ENCODE measurements at places on chromosomes 2 and 18.
A peak's percentile ranks its signal among the peaks of the same experiment; 100 is the strongest.

DNA sequence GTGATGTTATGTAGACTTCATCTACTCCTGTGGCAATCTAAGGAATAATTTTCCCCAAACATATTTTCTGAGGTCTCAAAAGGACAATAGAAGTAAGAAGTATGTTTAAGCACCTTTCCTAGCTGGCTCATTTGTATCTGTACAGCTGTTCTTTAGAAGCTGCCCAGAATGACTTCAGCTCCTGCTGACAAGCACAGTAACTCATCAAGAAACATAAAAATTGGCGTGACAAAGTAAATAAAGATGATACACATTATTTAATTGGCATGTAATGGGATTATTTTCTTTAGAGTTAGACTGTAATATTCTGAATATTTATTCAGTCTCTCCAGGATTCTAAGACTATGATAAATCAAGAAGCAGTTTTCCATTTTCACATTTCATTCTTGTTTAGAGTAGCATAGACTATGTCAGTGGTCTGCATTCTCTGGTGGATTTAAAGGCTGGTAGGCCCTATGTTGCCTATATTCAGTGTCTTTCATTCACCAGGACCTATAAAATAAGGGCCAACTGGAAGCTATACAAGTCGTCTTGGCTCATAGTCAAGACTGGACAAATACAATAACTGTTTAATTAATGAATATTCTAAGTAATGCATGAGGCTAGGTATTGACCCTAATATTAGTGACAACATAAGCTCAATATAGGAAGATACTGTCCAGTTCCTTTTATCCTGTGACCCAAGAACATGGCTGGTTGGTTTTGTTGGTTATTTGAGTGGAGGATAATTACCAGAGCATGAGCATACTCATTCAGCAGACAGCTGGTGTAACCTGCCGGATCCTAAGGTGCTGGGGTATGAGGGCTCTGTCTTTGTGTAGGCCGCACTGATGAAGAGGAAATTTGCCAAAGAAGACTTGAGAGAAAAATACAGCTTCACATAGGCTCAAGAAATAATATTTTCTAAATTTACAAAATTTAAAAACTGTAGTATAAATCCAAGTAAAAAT, 107.0 kb downstream of the PDE1A start:
- no peak for DNase-seq

GRCh38 chr2:69192176-69192945, 179.4 kb downstream of the ANTXR1 start:
- no peak for DNase-seq

GRCh38 chr2:207505728-207506127, 24.0 kb upstream of the CREB1 start:
- DNase-seq, result no peak

DNA sequence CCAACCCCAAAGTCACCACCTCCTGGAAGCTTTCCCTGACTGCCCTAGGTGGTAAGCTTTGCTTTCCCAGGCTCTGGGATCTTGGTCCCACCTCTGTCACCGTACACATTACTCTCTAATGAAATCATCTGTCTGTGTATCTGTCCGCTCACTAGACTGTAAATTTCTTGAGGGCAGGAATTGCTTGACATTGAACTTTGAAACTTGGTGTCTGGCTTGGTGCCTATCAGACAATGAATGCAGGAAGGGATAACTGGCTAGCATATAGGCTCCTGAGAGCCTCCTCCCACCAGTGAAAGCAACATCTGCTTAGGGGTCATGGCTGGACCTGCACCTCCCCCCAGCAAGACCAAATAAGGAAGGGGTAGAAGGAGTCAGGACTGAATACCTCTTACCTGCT, 155.7 kb downstream of the TNS1 start:
- DNase-seq, result no peak

DNA sequence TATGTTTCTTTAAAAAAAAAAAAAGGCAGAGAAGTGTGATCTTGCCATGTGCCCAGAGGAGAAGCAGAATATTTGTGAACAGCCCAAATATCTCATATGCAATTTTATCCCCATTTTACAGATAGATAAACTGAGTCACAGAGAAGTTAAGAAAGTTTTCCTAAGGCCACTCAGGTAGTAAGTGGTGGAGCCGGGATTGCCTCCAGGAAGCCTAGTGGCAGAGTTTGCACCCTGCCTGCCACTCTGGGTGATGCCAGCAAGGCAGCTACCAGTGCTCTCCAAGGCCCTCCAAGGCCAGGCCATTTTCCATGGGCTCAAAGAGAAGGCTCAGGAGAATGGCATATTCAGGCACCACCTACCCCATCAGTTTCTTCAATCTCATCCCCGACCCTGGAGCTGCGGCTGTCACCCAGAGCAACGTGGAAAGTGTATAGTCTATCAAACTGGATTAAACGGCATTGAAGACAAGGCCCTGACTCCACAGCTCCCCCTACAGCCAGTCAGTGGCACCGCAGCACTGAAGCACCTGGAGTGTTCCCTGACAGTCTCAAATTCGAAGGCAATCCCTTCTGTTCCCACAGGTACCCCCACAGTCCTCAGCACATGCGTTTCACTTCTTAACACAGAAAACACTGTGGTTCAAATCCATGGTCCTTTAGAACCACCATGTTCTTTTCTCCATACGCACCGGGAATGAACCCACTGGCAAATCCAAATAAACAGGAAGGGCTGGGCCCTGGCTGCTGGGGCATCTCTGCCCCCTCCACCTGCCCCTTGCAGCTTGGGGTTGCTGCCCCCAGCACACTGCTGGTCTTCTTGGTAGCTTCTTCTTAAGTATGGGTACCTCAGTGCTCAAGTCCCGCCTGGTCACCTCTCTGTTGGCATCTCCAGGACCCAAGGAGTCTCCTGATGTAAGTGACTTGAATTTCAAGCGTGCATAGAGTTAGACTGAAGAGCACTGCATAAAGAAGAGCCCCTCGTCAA, 175.3 kb downstream of the INHBB start:
- no peak for DNase-seq

- DNase-seq, result peak; percentile 17
These were observed 1.0 kb upstream of the TUBB6 start for GRCh38 chr18:12306752-12307700.

DNA sequence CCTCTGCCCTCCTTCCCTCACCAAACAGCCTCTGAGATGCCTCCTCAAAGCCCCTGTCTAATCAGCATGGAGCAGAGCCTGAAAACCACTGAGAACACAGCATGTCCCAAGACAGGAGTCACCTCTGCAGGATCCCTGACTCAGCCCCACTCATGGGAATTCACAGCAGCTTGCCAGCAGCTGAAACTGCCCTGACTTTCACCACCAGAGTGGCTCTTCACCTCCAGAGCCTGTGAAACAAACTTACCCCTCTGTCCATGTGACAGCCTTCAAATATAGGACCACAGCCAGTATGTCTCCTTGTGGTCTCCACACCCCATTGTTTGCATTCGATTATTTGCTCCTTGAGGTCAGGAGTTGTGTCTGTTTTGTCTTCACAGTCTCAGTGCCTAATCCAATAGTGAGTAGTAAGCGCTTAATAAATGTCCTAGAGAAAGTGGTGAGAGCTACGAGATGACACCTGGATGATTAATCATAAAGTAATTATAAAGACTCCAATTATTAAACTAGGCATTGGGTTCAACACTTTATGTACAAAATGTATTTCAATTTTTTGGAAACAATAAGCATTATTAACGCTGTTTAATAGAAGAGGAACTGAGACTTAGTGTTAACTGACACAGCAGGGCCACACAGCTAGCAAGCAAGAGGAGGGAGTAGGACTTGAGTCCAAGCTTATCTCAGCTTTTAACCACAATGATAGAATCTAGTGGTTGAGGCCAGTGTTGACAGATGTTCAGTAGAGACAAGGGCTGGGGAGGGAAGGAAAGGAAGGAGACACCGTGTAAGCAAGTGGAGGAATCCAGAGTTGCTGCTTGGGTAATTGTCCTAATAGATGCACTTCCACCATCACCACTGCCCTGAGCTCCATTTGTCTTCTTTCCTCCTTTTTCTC, 358.7 kb upstream of the TNP1 start:
- no peak for DNase-seq

- DNase-seq, result no peak
These were observed 247.6 kb downstream of the DLGAP1 start for GRCh38 chr18:4207383-4207985.

- no peak for DNase-seq
These were observed 26.6 kb downstream of the CD28 start for GRCh38 chr2:203732953-203733510.

DNA sequence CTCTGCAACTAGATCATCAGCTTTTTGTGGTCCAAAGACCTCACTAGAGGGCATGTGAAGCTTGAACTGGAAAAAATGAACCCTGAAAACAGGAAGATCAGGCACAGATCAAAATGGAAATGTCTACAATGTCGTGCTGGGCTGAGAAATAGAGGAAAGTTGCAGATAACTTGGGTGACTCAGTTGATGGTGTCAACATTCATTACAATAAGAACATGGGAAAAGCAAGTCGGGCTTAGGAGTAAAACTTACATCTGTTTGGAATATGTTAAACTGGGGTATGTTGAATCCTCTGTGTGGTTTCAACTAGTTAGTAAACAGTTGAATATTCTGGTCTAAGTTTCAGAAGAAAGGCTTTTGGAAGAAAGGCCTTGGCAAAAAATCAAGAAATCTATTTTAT, 940.4 kb downstream of the ERBB4 start:
- no peak for DNase-seq

GRCh38 chr18:63271881-63272299, 47.7 kb downstream of the BCL2 start:
- DNase-seq, result peak; percentile 79

GRCh38 chr18:2236232-2236631, 335.1 kb downstream of the METTL4 start:
- DNase-seq, result no peak

- no peak for DNase-seq
These were observed 88.2 kb upstream of the LCLAT1 start for GRCh38 chr2:30358842-30359241.

DNA sequence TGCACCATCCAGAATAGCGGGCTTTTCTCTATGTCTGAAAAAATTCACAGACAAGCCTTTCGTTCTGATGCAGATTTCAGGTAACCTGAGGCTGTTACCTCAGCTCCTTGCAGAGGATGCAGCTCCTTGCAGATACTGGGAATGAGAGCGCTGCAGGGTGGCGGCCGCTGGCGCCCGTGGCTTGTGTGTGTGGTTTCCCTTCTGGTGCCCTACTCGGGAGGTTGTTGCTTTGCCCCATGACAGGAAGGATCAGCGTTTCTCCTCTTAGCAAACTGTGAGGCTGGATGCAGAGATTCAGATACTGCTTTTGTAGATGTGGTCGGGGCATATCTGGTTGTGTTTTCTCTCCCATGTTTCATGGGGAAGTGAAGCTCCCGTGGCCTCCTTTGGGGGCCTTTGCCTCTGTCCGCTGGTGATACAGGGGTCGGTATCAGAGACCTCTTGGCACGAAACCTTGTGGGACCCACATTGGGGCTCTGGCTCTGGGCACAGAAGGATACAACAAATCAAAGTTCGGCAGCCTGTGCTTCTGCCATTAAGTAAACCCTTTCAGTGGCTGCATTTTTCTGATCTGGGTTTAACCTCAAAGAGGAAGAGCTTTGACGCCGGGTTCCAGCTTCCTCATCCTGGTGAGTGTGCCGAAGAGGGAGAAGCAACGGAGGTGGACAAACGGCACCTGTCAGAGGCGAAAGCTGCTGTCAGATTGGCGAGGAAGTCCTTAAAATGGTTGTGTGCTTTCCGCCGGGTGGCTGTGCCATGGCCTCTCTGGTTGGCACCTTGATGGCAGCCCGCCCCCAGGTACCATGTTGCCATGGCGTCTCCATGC, 127.8 kb downstream of the MBP start:
- no peak for DNase-seq

- no peak for DNase-seq
These were observed 53.0 kb upstream of the CCDC150 start for GRCh38 chr2:196586511-196586991.

DNA sequence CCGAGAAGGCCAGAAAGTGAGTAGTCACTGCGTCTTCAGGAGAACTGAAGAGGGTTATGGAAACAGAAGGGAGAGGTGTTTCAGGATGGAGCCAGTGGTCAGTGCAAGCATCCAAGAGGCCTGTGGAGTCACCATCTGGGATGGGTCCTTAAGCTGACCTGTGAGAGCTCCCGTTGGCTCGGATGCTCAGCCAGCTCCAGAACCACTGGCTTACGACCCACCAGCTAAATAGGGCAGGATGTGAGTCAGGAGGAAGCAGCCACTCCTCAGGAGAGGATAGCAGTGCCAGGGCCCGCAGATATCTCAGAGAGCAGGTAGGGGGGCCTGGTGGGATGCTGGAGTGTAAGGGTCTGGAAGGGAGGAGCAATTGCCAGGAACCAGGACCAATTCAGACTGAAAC, 63.1 kb upstream of the B3GNT7 start:
- DNase-seq, result no peak

DNA sequence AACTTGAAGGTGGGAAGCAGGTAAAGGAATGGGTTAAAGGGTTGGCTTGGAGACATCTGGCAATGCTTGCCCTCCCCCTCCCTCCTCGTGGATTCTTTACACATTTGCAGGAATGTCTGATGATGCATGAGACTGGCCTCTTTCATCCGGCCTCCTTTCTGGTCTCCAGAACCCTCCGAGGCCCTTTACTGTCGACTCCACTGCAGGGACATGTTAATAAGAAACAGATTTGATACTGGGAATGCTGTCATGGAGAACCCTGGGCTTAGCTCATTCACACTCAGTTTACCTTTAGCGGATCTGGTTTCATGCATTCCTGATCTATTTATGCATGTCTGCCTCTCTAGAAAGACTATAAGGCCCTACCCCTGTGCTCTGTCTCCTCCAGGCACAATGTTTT, 238.7 kb downstream of the TGIF1 start:
- no peak for DNase-seq

GRCh38 chr2:64722291-64723044, 68.8 kb upstream of the SERTAD2 start:
- no peak for DNase-seq

DNA sequence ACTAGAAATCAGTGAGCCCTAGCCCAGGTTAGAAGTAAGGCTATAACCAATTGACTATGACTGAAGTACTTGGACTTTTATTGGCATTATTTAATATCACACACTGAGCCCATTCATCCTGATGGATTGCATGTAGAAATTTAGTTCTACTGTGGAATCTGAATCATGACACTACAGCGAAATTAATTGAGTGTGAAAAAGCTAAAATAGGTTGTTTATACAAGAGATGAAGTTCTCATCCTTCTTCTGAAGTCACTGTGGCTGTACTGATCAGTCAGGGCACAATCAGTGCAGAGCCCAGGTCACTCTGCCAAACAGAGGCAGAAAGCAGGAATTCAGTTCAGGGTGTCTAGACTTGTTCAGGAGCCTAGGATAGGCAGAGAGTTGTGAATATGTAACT, 158.9 kb downstream of the BABAM2 start:
- DNase-seq, result no peak

DNA sequence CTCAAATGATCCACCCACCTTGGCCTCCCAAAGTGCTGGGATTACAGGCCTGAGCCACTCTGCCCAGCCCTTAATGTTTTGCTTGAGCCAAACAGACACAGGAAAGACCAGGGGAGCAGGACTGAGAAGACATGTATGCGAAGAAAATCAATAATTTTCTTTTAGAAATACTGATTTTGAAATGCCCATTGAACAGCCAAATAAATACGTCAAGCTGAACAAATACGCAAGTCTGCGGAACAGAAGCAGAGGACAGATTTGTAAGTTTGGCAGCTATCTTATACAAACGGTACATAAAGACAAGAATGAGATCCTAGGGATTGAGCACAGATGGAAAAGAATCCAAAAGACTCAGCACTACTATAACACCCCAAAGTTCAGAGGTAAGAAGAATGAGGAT, 20.8 kb downstream of the SF3B1 start:
- DNase-seq, result no peak

GRCh38 chr2:68342470-68342869, 22.6 kb upstream of the PLEK start:
- no peak for DNase-seq

All from gastrocnemius medialis (tissue), 4 donors.